Inflammatory macrophage treated with lipopolysaccharide for 4 hours (primary cell): ENCODE measurements at places on chromosomes 6 and 20.

DNA sequence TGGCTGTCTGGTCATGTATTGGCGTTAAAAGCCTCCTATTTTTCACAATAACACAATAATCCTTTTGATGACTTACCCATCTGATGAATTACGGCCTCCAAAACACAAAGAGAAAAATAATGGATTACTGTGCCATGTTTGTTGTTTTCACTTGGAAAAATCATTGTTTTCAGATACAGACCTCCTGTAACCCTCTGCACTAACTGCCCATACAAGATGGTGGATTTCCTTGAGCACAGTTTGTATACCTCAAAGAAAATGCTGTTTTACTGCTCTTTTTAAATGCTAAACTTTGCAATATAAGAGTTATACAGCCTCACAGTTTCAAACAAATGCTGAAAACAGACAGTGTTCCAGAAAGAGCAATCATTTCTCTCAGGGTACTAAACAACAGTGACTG, 61.0 kb downstream of the SMLR1 start:
- no peak for DNase-seq

GRCh38 chr6:40671694-40672050, 84.5 kb upstream of the LRFN2 start:
- no peak for DNase-seq

- peak; percentile 64 for DNase-seq
Observed at GRCh38 chr20:63009045-63009961, 2.5 kb upstream of the BHLHE23 start.

- no peak for DNase-seq
Observed at GRCh38 chr6:17589406-17590096, 10.6 kb upstream of the FAM8A1 start.

DNA sequence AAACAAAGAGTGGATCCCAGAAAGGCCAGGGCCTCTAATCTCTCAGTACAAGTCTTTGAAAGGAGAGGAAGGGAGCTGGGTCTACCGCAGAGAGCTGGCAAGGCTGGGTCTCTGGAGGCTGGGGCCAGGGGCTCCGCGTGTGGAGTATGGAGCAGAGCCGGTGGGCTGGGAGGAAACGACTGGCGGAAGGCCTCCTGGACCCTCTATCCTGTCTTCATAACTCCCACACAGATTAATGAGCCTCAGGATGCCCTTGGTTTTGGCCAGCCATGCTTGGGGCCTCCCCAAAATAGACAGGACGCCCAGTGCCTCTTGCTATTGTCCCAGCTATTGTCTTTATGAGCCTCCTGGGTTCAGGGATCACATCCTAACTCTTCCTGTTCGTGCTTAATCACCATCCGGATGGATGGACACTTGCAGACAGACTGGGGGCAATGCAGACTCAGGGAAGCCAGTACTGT, 306.4 kb downstream of the DHX35 start:
- no peak for DNase-seq

DNA sequence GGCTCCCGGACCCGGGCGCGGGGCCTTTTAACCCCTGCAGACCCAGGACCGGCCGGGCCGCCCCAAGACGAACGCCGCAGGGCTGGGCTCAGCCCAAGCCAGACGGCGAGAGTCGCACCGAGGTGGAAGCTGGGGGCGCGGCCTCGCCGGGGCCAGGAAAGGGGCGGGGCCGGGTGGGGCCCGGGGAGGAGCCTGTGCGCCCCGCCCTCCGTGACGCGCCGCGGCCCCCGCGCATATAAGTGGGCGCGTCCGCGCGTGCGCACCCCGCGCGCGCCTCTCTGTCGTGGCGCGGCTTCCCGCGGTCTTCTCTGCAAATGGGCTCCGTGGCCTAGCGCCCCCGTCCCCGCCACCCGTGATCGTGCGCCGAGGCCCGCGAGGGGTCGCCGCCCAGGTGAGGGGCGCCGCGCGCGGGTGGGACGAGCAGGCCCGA, at the start of gene PPDPF:
PPDPF (plus strand) TSS at position 262 of the 430 bp plus-strand sequence. CDS start 544 bp downstream, outside the sequence.
- DNase-seq: peak; percentile 79

GRCh38 chr20:51311636-51312479, 230.7 kb downstream of the NFATC2 start:
- peak; percentile 18 for DNase-seq

DNA sequence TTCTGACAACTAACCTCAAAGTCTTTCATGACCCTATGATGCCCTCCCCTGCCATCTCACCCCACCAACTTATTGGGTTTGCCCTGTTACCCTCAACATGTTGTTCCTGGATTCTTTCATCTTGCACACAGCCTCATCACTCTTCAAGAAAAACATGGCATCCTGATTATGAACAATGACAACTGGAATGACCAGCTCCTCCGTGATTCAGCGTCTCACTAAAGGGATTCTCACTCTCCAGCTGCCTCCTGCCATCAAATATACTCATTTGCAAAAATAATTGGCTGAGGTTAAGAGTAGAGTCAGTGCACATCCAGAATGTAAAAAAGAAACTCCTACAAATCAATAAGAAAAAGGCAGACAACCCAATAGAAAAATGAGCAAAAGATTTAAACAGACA, 59.7 kb upstream of the MDGA1 start:
- DNase-seq: no peak

GRCh38 chr20:9775176-9775575, 63.7 kb downstream of the PAK5 start:
- no peak for DNase-seq

DNA sequence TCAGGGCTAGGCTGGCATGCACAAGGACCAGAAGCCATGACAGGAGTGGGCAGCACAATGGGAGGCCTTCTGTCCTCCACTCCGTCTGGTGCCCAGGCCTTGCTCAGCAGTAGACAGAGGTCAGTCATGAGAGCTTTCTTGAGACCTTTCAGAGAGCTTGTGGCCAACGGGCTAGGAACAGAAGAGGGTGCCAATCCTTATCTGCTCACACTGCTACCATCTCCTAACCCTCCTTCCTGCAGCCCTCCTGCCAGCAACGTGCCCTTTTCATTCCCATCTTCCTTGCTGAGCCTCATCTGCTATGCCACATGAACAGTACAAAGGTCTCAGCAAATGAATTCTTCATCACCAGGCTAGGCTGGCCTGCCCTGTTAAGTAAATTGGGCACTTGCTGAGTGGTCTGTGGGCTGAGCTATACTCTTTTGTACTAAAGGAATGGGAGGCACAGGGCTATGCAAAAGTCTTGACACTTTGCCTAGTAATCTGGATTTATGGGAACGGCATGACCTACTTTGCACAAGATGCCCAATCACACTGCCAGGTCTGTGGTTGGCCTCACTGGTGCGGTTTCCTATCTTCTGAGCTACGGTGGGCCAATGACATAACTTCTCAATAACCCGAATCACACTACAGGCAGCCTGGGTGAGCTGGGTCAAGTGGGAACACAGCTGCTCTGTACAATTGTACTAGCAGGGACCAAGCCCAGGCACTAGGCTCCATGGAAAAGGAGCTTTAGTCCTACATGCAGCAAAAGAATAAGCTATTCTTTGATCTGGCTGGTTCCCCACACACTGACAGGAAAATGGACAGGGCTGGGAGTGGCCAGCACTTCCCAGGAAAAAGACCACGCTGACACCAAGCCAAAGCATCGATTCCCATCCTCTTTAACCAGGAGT, 47.8 kb downstream of the ELOVL5 start:
- DNase-seq: no peak

DNA sequence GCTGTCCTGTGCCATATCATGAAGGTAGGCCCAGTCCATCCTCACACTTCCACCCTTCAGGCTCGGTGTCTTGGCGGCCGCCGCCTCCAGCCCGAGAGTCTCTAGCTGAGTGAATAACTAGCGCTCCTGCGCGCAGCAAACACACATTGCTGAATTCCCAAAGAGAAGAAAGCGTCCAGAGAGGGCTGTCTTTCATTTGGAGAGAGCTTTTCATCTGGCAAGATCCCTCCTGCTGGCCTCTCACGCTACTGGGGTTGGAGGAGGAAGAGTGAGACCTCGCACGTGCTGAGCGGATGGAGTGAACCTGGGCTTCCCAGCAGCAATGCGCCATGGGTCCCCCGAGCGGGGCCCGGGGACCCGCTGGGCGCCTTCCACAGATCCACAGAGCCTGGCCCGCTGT, 73.2 kb downstream of the NCR2 start:
- DNase-seq: no peak

DNA sequence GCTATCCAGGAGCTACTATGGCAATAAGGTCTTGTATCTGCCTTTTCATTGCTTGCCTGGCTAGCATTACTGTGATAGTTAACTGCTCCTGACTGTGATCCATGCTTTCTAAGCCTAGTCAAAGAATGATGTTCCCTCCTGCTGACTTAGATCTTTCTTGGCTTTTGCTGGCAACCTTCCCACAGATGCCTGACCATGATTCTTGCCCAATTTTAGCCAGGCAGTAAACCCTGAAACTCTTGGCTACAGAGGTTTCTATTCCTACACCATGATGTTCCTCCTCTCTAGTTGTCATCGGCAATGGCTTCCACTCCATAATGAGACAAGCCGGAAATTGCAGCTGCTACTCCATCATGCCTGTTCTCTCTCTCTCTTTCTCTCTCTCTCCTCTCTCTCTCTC, 238.1 kb downstream of the HAO1 start:
- DNase-seq: no peak

DNA sequence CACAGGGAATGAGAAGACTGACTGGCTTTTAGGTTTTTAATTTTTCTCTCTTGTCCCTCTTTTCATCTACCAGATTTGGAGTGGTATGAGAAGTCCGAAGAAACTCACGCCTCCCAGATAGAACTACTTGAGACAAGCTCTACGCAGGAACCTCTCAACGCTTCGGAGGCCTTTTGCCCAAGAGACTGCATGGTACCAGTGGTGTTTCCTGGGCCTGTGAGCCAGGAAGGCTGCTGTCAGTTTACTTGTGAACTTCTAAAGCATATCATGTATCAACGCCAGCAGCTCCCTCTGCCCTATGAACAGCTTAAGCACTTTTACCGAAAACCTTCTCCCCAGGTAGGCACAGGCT, 644 bp downstream of the MAD2L1BP start:
- DNase-seq: peak; percentile 14

GRCh38 chr20:53034899-53035298, 62.7 kb downstream of the TSHZ2 start:
- DNase-seq: no peak

DNA sequence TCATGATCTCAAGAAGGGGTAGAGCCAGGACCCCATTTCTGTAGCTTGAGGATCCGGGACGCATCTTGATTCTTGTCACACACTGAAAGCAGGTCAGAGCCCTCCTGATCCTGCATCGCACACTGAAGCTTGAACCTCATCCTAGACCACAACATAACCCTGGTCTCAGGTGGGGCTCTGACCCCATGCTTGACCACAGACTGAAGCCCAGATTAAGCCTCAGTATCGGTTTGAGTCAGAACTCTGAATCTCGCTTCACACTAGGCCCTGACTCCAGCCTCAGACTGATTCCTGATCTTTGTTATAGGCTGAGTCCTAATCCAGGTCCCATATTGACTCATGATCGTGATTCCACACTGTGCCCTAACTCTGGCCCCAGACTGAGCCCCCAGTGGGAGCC, 8.5 kb upstream of the RSPO4 start:
- DNase-seq: no peak

- no peak for DNase-seq
Observed at GRCh38 chr6:70312165-70312745, 9.4 kb upstream of the COL9A1 start.

DNA sequence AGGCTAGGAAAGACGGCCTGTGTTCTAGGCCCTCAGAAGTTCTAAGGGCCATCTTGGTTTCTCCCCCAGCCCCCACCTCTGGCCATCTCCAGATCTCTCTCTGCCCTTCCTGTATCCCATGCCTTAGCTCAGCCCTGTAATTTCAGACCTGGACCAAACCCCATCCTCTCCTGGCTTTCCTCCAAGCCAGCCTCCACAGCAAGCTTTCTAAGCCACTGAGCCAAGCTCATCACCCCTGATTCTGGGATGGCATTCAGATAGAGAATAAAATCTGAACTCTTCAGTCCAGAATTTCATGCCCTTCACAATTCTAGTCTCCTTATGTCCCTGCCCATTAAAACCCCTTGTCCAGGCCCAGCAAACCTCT, 18.9 kb upstream of the CCM2L start:
- no peak for DNase-seq

- DNase-seq: no peak
Observed at GRCh38 chr6:36760685-36761435, 63.2 kb downstream of the RAB44 start.

GRCh38 chr6:147693181-147693580, 184.7 kb downstream of the SAMD5 start:
- no peak for DNase-seq

DNA sequence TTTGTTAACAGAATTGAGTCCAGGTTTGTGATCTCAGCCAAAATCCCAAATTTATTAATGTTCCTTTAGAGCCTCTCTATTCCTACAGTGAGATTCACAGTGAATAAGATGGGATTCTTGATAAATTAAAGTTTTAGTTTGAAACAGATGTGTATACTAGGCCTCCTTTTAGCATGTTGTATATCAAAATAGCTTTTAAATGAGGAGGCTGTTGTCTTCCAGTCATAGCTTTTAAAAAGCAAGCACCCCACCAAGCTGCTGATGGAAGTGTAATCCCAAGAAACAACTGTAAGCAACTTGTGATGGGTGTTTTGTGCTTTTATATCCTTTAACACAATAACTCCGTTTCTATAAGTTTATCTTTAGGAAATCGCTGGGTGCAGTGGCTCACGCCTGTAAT, 7.0 kb downstream of the GTF2H5 start:
- DNase-seq: no peak

DNA sequence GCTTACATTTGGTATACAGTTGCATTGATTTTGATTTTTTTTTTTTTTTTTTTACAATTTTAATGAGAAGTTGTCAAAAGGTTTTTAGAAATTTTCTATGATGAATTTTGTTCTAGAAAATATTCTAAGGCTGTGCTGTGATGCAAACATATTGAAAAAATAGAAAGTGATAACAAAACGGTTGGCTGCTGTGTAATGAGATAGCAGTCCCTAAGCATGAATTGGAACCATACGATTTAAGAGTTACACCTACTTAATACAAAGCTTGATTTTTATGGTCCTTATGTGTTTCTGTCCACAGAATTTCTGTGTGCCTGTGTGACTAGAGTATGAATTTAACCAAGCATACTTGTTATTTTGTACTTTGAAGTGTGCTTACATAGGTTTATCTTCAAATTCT, 12.1 kb downstream of the HIVEP1 start:
- DNase-seq: no peak

GRCh38 chr6:165059032-165059431, 250.4 kb downstream of the C6orf118 start:
- no peak for DNase-seq

DNA sequence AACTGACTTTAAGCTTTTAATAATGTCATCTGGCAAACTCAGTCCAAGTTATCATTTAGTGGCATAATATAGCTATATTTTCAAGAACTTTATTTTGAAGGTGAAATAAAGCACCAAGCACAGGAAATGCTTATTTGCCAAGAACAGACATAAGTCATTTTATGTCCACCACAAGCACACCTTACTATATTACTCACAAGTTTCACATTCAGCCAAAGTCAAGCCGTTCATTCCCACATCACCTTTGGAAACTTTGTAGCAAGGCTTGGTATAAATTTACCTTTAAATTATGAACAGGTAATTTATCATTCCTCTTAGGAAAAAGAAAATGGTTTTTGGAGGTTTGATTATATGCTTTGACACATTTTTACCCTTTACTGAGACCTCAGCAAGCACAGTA, 236.8 kb upstream of the FKBP1C start:
- no peak for DNase-seq

- no peak for DNase-seq
Observed at GRCh38 chr6:165755583-165755982, 92.5 kb upstream of the PDE10A start.
